GM23338 (cell line): ENCODE measurements at places on chromosomes 16 and 17.

DNA sequence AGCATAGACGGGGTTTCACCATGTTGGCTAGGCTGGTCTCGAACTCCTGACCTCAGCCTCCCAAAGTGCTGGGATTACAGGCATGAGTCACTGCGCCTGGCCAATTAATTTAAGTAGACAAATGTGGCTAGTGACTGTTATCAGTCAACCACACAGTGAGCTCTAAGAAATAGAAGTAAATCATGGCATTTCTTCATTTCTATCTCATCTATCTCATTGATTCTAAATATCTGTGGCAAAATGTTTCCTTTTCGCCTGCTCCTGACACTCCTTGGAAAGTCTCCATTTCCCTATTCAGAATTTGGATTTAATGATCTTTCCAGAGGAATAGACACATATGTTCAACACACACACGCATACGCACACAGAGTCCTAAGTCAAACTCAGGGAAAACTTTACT is 81.3 kb downstream of the HIC1 start:
- no peak for DNase-seq

DNA sequence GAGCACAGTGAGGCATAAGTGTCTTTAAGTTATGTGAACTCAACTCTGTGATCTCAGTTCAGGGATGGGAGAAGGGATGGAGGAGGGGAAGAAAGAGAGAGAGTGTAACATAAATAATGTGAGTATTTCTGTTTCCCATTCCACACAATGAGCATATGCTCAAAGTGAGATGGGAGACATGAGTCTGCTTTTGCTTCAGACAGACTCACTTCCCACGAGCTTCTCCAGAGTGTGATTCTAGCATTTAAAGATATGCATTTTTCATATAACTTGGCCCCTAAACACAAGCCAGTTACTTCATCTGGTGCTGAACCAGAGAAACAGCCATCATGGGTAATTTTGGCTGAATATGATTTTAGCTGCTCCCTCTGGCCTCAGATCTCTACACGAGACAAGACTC is 35.0 kb downstream of the SHISA9 start:
- no peak for DNase-seq

- no peak for DNase-seq
These were observed 87.6 kb downstream of the XYLT1 start for GRCh38 chr16:17382949-17383863.

GRCh38 chr17:59151591-59151990 is 3.4 kb downstream of the SKA2 start:
- DNase-seq = no peak

- no peak for DNase-seq
These were observed 49.1 kb downstream of the ADCY7 start for GRCh38 chr16:50315346-50315997.

DNA sequence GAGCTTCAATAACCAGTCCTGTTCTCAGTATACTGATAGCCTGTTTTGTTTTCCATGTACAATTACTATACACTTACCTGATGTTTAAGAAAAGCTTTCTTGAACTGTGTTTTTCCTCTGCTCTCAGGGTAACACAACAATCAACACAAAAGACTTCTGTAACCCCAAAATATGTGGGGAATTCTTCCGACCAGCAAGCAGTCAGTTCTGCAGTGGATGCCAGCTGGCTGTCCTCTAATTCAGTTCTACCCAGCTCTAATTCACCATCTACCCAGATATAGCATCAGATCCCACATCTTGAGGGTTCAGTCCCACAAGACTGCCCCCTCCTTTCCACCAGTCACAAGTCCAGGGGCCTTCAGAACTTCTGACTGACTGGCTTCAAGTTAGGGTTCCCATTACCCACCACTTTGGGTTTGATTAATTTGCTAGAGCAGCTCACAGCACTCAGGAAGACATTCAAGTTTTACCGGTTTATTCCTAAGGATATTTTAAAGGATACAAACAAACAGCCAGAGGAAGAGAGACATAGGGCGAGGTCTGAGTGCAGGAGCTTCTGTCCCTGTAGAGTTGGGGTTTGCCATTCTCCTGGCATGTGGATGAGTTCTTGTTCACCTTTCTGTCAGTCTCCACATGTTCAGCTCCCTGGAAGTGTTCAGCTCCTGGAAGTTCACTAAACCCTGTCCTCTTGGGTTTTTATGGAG is 178.2 kb downstream of the CHD9 start:
- no peak for DNase-seq

DNA sequence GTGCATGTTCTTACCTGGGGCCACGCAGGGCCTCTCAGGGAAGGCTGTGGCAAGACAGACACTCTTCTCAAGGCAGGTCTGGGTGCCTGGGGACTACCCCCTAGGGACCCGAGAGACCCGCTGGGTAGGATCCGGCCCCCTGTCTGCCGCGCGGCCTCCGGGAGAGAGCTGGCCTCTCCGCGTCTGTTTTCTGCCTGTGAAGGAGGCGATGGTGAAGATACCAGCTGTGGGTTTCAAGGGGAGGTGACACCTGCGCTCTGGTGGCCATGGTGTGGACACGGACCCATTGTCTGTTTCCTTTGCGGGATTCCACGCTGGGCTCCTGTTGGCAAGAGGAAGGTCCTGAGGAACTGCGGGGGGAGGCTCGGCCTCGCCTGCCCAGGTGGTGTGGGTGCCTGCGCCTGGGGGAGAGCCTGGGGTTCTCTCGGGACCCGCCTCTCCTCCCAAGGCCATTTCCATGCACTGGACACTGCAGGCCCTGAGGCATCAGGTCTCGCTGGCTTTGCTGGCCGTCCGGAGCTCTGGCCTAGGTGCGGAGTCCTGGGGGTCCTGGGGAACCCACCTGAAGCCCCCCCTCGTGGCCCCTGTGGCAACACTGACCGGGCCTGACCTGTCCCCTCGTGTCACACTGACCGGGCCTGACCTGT is 12.2 kb upstream of the METRNL start:
- DNase-seq = no peak

- DNase-seq = peak; percentile 64
These were observed 8.2 kb downstream of the RNF166 start for GRCh38 chr16:88697831-88698615.

DNA sequence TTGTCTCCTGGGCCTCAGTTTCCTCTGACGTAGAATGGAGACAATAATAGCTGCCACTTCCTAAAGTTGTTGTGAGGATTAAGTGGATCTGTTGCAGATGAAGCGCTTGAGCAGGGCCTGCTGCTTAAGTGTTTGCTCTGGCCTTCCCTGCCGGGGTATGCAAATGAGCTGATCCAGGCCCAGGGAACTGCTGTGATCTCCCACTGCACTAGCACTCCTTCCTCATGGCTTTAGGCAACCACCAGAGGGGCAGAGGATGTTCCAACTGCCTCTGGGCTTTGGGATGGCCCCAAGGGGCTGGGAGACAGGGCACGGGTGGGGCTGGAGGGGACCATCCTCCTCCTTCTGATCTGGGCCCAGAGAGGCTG is 6.2 kb downstream of the SBK1 start:
- peak; percentile 67 for DNase-seq

DNA sequence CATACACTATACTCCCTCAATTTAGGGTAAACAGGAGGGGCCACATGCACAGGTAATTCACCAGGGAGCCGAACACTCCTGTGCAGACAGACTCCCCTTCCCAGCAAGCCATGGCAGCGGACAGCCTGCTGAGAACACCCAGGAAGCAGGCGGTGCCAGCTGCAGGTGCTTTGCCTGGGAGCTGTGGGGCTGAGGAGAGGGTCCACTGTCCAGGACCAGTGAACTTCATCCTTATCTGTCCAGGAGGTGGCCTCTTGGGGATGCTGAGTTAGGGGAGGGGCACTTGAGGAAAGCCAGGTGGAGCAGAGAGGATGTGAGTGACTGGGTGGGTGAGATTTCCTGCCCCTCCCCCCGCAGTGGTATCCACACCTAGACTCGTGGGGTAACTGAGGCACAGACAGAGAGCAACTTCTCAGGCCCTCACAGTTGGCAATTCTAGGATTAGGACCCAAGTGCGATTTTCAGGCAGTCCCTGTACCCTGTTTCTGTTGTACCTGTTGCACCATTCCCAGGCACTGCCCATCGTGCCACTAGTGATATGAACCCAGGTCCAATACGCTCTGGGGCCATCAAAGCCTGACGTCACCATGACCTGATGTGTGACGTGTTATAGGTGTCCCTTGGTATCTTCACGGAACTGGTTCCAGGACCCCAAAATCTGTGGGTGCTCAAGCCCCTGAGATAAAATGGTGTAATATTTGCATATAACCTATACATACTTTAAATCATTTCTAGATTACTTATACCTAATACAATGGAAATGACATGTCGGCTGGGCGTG is 1.2 kb downstream of the GRN start:
- DNase-seq = no peak

- no peak for DNase-seq
These were observed 8.7 kb downstream of the CCL17 start for GRCh38 chr16:57413301-57413730.

GRCh38 chr16:64242492-64242891 is 879.4 kb downstream of the CDH11 start:
- no peak for DNase-seq

DNA sequence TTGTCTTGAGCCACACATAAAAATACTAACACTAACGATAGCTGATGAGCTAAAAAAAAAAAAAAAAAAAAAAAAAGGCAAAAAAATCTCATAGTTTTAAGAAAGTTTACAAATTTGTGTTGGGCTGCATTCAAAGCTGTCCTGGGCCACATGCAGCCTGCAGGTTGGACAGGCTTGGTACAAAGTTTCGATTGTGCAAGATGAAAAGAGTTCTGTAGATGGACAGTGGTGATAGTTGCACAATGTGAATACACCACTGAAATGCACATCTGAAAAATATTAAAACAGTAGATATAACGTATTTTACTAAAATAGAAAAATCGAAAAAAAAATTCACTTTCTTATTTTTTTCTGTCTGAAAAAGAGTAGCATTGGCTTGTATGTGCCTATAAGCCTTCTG is 42.9 kb downstream of the AMFR start:
- no peak for DNase-seq

DNA sequence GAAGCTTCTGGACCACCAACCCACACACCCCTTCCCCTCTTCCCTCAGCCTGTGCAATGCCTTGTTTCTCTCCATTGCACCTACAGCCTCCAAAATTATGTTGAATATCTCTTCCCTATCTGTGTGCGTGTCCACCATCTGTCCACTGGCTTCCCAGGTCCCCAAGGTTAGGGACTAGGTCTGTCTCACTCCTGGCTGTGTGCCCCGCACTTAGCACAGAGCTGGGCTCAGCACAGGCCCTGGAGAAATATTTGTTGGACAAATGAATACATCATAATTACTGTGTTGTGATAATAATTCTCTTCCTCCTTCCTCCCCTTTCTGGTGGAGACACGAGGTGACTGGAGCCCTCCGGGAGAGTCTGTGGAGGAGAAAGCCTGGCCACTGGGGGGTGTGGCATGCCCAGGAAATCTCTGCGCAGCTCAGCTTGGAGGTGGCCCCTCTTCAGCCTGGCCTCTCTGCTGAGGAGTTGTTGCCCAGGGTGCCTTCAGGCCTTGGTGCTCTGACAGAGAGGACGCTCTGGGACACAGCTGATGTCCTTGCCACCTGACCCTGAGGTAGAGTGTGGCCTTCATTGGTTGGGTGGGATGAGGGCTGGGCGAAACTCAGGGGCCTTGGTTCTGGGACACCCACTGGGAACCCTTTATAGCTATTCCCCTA is 3.3 kb upstream of the BRD7 start:
- peak; percentile 56 for DNase-seq

DNA sequence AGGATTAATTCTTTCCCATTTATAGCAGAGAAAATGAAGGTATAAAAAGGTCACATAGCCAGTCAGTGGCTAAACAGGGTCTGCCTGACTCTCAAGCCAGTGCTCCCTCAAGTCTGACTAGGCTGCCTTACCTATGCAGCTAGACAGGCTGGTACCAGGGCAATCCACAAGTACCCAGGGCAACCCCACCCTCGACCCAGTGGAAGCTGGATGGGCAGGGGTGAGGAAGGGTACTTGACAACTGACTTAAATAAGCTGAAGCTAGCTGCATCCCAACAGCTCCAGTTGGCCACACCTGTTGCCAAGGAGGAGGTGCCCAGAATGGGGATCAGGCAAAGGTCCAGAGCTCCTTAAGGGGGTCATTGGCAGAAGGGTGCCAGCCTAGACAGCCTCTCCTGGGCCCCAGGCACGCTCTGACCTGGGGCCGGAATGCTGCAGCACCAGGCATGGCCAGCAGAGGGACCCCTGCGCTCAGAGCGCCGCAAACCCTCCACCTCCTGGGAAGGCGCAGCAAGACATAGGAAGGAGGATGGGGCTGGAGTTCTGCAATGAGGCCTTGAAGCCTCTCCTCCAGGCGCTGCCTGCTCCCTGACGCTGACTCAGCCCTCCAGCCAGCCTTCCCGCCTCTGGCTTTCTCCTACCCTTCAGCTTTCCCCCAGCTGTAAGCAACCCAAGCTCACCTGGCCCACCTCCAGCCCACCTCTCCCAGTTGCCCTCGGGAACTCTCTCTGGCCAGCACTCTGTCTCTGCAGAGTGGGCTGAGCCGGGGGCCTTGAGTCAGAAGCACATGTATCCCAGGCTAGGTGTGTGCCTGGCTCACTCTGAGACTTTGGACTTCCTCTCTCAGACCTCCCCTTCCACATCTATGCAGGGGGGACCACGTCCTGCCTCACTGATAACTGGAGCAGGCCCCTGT is 28.8 kb downstream of the MPP2 start:
- DNase-seq = peak; percentile 90

GRCh38 chr17:2369551-2370210 is 31.2 kb downstream of the MNT start:
- peak; percentile 78 for DNase-seq

- DNase-seq = peak; percentile 52
These were observed 4.8 kb downstream of the SLC7A5 start for GRCh38 chr16:87864331-87864989.

- no peak for DNase-seq
These were observed 11.8 kb upstream of the MTSS2 start for GRCh38 chr16:70697594-70698170.

DNA sequence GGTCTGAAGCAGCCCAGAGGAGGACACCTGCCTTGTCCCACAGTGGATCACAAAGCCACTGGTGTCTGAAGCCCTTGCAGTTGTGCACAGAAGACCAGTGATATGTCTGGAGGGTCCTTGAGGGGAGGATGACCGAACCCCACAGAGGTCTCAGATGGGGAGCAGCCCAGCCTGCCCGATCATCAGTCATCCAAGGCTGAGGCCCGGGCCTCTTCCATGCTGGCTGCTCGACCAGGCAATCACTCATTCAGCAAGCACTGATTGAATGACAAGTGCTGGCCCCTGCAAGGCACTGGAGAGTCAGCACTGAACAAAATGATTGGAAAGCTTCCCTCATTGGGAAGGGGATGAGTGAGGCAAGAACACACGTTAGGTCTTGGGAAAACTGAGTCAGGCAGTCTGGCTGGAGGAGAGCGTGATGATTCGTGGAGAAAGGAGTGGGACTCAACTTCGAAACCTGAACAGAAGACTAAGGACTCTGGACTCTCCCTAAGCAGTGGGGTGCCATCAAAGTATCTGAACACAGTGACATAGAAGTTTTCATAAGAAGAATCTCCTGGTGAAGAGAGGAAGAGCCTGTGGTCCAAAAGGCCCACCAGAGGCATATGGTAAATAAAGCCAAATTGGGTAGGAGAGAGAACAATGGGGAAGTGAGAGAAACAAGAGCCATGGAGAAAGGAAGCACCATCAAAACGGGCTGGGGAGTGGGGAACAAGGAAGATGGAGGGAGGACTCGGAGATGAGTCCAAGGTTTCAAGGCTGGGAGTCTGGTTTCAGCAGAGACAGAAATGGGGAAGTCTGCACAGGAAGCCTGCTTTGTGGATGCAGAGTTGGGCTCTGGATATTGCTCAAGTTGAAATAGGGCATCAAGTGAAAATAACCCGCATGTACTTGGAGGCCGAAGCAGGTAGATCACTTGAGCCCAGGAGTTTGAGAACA is 10.2 kb downstream of the PIK3R5 start:
- DNase-seq = no peak
